Stimulated activated CD4-positive, alpha-beta T cell treated with anti-CD3 and anti-CD28 coated beads, Interleukin-15, amount 100 ng/mL, for 1 hour (primary cell): ENCODE measurements at places on chromosomes 13 and 19.

DNA sequence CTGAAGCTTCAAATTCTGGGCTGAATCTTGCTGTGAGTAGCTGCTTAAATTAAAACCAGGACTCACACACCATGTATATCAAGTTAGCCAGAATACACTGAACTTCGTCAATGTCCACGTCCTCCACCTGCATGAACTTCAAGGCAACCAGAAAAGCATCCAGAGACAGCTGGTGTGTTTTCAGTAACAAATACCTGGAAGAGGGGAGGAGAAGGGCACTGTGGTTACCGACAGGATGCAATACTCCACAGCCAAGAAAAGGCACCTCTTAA is 20.4 kb downstream of the PROZ start:
- no peak for DNase-seq

DNA sequence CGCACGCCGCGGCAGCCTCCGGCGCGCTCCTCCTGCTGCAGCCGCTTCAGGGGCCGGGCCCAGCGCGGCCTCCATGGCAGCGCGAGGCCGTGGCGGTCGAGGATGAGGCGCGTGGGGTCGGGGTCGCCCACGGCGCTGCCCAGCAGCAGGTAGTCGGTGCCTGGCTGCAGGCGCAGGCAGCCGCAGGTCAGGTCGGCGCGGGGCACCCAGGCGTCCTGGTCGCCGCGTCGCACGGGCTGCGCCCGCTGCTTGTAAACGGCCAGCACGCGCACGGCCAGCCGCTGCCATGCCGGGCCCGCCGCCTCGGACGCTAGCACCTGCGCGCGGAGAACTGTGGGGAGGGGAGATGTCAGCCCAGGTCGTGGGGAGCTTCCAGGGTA is 11.1 kb downstream of the NTN5 start:
- DNase-seq, result no peak

GRCh38 chr13:23020246-23020843 is 160.4 kb upstream of the SGCG start:
- DNase-seq, result no peak

- DNase-seq, result no peak
Measured at GRCh38 chr13:42388326-42388725, 116.4 kb downstream of the AKAP11 start.

DNA sequence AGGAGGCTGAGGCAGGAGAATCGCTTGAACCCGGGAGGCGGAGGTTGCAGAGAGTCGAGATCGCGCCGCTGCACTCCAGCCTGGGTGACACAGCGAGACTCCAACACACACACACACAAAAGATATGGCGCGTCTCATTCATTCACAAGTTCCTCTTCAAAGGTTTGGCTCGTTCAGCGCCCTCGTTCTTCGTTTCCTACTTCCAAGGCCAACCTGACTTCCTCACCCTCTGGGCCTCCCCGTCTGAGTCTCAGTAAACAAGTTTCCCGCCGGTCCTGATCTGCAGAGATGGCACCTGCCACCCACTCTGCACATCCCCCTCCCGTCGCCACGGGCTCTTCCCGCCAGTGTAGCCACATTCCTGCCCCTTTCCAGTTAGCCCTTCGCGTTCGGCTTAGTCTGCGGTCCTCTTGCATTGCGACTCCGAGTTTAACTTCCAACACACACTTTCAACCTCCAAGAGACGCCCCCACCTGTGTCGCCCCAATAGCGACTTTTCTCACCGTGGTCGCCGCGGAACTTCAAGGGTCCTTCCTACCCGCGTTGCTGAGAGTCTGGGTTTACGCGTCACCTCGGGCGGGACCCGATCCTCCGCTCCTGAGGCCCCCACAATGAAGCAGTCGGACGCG is 1.3 kb upstream of the BSG start:
- no peak for DNase-seq

DNA sequence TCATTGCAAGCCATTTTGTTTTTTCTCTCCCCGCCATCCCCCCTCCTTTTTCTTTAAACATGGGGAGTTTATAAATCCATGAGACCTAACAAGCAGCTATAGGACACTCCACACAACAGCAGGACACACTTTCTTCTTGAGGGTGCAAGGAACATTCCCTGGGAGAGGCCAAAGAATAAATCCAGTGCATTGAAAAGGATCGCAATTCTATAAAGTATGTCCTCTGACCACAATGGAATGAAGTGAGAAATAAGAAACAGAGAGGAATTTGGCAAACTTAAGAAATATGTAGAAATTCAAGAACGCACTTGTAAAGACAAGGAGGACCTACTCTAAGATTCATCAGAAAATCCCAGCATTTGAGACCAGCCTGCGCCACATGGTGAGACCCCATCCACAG is 11.9 kb downstream of the KLF2 start:
- no peak for DNase-seq

DNA sequence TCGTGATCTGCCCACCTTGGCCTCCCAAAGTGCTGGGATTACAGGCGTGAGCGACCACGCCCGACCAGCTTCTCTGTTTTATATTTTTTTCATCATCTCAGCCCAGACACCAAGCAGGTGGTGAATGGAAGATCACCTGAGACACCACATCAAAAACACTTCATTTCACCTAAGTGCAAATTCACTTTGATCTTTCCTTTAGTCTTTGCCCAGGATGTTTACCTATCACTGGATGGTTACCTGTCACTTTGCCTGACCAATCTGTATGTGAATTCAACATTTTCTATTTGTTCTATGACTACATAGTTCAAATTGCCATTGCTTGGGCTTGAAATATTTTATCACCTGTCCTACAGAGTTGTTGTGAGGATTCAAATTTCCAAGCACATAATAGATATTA is 65.7 kb downstream of the PAN3 start:
- DNase-seq, result no peak

- DNase-seq, result no peak
Measured at GRCh38 chr13:103859952-103860351, 793.7 kb upstream of the SLC10A2 start.

DNA sequence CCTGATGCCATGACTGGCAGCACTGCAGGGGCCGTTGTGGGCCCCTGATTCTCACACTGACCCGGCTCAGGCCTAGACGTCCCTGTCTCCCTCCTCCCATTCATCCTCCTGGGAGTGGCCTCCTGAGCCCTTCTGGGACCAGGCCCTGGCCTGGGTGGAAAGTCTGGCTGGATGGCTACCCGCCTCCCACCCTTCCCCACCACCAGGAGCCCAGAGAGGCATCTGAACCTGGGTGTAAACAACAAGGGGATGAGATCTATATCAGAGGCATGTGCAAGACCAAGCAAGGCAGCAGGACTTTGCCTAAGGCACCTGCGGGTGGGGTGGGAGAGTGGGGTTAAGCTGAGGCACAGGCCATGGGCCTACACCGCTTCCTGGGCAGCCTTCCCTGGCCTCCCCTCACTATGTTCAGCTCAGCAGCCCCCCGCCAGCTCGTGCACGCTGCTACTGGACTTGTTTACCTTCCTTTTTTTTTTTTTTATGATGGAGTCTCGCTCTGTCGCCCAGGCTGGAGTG is 22.0 kb upstream of the ASPDH start:
- DNase-seq, result no peak

GRCh38 chr13:111153977-111154332 is 38.8 kb downstream of the ARHGEF7 start:
- DNase-seq, result no peak

GRCh38 chr13:73096173-73096572 is 37.4 kb downstream of the KLF5 start:
- DNase-seq, result no peak

GRCh38 chr19:56076498-56076897 is 44.6 kb downstream of the ZNF787 start:
- no peak for DNase-seq

DNA sequence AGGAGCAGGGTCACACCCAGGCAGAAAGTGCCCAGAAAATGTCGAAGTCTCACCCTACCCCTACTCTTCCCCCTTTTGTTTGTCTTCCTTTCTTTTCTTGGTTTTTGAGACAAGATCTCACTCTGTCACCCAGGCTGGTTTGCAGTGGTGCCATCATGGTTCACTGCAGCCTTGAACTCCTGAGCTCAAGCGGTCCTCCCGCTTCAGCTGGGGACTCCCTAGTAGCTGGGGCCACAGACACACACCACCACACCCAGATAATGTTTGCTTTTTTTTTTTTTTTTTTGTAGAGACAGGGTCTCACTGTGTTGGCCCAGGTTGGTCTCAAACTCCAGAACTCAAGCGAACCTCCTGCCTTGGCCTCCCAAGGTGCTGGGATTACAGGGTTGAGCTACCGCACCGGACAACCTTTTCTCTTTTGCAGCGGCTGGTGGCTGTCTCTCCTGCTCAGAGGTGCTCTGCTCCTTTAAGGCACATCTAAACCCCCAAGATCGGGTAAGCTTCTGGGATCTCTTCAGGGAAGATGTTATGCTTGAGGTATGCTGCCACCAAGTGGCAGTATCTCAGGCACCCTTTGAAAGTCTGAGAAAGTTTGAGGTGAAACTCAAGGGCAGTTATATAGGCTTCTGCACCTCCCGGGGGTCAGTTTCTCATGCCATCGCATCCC is 22.4 kb upstream of the EBI3 start:
- no peak for DNase-seq

DNA sequence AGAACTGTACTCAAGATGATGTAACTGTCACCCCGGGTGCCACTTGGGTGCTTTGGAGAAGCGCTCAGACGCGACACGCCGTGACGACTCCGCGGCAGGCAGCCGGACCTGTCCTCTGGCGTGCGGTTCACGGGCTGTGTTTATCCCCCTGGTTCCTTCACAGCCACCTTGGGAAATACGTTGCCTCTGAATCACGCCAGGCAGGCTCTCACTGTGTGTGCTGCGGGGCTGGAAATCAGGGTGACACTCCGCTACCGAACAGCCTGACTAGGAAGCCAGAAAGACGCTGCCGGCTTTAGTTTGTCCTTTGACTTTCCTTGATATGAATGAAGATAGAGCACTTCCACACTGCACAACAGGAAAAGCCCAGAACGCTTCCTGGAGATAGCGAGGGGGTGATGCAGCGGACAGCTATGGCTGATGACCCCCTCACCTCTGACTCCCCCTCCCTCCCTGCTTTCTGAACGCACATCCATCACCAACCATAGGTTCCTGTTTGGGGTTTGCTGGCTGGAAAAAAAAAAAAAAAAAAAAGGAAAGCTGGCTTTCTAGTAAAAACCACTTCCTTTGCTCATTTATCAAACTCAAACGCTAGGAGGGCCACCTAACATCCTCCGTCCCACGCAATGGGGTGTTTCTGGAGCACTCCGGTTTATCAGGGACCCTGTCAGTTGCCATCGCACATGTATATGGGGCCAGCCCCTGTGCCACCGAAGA is 3.7 kb upstream of the GP6 start:
- no peak for DNase-seq

DNA sequence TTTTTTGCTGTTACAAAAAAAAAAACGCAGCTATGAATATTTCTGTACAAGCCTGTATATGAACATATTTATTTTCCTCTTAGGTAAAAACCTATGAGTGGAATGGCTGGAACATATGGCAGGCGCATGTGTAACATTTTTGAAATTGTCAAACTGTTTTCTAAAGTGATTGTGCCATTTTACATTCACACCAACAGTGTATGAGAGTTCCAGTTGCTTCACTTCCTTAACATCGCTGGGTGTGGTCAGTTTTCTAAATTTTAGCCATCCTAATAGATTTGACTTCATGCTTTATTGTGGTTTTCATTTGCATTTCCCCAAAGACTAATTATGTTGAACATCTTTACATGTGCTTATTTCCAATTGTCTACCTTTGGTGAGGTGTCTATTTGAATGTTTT is 306.8 kb downstream of the KCNRG start:
- no peak for DNase-seq

GRCh38 chr13:98173431-98174152 is 3.5 kb downstream of the RNF113B start:
- DNase-seq, result no peak

- no peak for DNase-seq
Measured at GRCh38 chr13:28744091-28744536, 25.3 kb upstream of the SLC46A3 start.

DNA sequence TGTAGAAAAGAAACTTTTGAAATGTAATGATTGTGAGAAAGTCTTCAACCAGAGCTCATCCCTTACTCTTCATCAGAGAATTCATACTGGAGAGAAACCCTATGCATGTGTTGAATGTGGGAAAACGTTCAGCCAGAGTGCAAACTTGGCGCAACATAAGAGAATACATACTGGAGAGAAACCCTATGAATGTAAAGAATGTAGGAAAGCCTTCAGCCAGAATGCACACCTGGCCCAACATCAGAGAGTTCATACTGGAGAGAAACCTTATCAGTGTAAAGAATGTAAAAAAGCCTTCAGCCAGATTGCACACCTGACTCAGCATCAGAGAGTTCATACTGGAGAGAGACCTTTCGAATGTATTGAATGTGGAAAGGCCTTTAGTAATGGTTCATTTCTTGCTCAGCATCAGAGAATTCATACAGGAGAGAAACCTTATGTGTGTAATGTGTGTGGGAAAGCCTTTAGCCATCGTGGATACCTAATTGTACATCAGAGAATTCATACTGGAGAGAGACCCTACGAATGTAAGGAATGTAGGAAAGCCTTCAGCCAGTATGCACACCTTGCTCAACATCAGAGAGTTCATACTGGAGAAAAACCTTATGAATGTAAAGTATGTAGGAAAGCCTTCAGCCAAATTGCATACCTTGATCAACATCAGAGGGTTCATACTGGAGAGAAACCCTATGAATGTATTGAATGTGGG is 19.3 kb downstream of the ZNF583 start:
- no peak for DNase-seq

DNA sequence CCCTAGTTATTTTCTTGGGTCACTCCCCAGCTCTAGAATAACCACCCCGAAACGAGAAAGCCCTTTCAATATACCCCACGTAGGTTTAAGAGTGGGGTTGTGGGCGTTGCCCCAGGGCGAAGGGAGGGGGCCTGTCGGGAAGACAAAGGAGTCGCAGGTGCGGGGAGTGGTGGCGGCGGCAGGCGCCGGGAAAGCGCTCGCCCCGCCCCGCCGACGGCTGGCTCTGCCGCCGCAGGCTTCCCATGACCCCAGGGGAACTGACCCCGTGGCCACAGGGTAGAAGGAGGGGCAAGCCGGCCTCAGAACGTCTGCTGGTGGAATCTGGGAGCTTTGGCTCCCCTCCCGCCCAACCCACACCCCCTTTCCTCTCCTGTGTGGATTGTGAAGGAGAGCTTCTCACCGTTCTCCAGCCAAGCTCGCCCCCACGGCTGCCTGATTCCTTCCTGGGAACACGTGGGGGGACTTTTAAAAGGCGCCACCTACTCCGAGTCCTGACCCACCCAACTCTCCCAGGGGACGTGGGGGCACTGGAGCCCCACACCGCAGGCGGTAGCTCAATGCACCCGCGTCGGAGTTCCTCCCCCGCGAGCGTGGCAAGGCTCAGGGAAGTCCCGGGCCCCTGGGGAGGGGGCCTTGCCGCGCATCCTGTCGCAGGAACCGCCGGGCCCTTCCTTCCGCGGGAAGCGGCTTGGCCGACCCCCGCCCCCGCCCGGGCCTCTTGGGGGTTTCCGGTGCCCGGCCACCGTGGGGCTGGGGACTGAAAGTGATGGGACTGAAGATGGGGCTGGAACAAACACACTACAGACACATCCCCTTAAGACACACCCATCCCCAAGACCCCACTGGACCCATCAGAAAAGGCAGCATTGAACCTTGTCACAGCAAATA is 5.5 kb downstream of the IER2 start:
- DNase-seq, result peak; percentile 58

GRCh38 chr13:35879111-35879510 is 252.1 kb downstream of the DCLK1 start:
- DNase-seq, result no peak
